ENCODE measurements at places on chromosomes 2 and 18.

- DNase-seq, result no peak
Observed at GRCh38 chr2:145597809-145598208, 1077.9 kb upstream of the ZEB2 start.

DNA sequence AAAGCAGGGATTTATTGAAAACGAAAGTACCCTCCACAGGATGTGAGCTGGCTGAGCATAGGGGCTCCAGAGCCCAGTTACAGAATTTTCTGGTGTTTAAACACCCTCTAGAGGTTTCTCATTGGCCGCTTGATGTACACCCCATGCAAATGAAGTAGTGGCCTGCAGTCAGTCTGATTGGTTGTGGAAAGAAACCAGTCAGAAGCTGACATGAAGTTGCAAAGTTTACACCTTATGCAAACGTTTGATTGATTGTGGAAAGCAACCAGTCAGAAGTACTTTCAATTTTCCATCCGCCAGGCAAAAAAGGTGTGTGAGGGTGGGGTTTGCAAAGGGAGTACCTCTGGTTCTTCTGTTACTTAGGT, 62.3 kb downstream of the VWA3B start:
- no peak for DNase-seq

GRCh38 chr2:72694715-72695496, 130.9 kb downstream of the EXOC6B start:
- no peak for DNase-seq

- no peak for DNase-seq
Observed at GRCh38 chr2:14272396-14273075, 360.0 kb upstream of the LRATD1 start.

GRCh38 chr2:37013315-37013641, 46.9 kb upstream of the STRN start:
- DNase-seq, result no peak

GRCh38 chr2:151543876-151544275, 134.2 kb downstream of the RIF1 start:
- no peak for DNase-seq

DNA sequence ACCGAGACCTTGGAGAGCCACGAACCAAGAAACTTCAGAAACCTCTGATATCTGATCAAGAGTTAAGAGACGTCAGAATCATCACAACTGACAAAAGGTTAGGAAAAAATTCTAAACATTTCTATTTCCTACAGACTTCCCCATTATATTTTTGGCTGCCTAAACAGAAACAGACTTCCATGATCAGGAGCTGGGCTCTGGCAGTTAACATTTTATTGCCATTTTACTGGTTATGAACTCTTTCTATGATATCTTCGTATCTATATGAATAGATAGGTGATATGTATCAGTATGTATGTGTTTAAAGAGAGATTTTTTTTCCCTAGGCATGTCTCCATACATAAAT, 31.1 kb upstream of the PPP1R1C start:
- no peak for DNase-seq

- DNase-seq, result no peak
Observed at GRCh38 chr2:121670181-121670580, 20.9 kb upstream of the CLASP1 start.

DNA sequence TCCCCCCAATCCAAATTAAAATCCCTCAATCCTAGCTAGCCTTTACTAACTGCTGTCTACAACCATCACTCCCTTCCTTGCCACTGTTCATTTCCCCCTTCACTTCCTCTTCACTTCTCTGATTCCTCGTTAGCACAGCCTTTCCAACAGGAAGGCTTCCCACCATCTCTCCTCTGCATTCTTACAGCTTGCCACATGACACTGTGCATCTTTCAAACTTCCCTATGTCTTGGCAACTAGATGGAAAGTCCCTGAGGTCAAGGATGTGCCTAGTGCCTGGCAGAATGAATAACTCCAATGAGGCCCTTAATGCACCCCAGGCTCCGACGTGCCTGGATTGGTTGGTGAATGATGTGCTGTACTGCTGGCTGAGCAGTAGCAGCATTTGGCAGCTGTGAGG, 15.2 kb downstream of the SAP130 start:
- DNase-seq, result no peak

DNA sequence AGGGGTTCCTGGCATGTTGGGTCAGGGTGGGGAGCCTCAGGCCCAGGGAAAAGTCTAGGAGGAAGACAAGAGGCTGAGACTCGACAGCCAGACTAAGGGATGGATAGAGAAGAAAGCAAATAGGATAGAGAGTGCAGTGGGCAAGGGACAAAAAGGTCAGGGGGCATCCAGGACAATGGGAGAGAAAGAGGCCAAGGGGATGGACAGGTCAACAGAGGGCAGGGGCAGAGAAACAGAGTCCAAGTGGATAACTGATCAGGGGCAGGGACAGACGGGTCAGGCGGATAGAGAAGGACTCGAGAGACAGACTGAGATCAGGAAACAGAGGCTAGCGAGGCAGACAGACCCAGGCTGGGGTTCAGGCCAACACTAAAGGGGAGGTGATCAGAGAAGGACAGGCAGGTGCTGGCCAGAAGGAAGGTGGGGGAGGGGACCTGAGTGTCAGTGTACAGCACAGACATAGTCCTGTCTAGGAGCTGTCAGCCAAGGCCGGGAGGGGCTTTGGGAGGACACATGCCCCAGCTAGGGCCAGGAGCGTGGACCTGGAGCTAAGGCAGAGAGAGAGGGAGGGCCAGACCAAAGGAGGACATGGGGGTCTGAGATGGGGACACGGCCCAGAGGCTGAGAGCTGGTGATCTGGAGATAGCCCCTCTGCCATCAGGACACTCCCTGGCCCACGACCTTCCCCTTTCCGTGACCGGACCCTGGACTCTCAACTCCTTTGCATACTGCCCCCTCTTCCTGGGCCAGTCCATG, 12.2 kb downstream of the ASIC4 start:
- no peak for DNase-seq

- no peak for DNase-seq
Observed at GRCh38 chr2:39741871-39742270, 37.2 kb downstream of the THUMPD2 start.

- DNase-seq, result no peak
Observed at GRCh38 chr2:129799036-129799958, 180.2 kb upstream of the RAB6C start.

DNA sequence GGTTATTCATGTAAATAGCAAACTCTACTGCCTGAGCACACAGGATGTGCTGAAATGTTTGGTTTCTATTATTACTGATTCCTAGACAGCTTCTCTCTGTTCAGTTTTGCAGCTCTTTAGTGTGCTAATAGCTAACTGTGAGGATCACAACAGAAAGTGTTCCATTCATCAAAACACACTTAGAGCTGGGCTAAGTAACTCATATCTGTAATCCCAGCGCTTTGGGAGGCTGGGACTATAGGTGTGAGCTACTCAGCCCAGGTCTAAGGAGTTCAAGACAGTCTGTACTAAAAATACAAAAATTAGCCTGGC, 63.2 kb downstream of the MOGAT1 start:
- no peak for DNase-seq

DNA sequence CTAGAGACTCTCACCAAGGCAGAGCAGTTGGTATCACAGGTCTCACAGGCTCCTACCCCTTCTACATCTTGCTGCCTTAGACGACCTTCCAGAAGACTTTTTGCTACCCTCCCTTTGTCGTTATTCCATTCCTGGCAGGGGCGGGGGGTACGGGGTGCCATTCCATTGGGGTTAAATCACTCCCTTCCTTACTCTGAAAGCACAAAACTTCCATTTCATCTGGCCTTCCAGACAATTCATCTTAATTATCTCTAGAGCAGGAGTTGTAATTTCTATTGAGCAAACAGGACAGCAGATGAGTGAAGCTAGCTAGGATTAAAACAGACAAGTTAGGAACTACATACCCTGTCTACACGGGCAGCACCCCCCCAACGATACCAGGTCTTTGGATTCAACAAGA, 276.2 kb upstream of the TANK start:
- no peak for DNase-seq

GRCh38 chr18:52499644-52500043, 159.6 kb downstream of the DCC start:
- peak; percentile 1 for DNase-seq

DNA sequence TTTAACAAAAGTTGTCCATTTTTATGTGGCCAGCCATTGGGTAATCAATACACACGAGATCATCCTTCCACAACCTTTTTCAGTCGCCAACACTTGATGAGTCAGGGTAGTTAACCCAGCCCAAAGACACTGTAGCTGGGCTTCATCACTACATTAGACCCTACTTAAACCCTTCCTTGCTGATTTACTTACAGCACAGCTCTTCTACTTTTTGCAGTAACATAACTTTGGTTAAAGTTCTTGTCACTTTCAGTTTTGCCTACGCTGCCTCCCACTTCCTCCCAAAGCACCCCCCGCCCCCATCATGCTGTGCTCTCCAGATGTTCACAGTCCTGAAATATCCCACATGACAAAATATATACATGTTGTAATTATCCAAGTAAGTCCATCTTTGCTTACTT, 103.6 kb downstream of the CDK15 start:
- no peak for DNase-seq

GRCh38 chr2:218839430-218839829, 7.8 kb upstream of the PRKAG3 start:
- peak; percentile 34 for DNase-seq

- DNase-seq, result no peak
Observed at GRCh38 chr2:230346921-230347533, 20.0 kb downstream of the SP140L start.

DNA sequence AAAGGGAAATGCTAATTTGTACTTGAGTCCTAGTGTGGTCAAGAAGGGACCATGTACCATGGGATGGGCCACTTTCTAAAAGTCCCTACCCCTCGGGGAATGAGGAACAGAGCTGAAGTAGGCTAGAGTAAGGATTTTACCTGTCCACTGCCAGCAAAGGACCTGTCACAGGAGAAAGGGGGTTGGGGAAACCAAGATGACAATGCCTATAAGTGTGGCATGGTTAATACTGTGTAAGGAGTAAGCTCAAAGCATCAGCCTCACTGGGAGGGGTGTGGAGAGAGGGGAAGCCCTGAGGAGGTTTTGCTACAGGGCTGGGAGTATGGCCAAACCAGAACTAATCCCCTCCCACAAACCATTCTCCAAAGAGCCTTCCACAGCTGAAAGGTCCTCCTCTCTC, 15.8 kb downstream of the GKN2 start:
- no peak for DNase-seq

- DNase-seq, result no peak
Observed at GRCh38 chr2:17541531-17541950, 1.0 kb downstream of the VSNL1 start.

DNA sequence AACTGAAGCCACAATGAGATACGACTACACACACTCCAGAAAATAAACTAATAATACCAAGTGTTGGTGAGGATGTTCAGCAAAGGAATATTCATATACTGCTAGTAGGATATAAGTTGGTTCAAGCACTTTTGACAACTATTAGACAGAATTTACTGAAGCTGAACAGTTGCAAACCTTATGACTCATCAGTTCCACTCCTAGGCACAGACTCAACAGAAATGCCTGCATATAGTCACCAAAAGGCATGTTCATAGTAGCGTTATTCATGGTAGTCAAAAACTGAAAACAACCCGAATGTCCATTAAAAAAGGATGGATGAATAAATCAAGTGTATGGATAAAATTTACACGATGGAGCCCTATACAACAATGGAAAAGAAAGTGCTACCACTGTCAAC, 232.0 kb downstream of the ANAPC1 start:
- no peak for DNase-seq

DNA sequence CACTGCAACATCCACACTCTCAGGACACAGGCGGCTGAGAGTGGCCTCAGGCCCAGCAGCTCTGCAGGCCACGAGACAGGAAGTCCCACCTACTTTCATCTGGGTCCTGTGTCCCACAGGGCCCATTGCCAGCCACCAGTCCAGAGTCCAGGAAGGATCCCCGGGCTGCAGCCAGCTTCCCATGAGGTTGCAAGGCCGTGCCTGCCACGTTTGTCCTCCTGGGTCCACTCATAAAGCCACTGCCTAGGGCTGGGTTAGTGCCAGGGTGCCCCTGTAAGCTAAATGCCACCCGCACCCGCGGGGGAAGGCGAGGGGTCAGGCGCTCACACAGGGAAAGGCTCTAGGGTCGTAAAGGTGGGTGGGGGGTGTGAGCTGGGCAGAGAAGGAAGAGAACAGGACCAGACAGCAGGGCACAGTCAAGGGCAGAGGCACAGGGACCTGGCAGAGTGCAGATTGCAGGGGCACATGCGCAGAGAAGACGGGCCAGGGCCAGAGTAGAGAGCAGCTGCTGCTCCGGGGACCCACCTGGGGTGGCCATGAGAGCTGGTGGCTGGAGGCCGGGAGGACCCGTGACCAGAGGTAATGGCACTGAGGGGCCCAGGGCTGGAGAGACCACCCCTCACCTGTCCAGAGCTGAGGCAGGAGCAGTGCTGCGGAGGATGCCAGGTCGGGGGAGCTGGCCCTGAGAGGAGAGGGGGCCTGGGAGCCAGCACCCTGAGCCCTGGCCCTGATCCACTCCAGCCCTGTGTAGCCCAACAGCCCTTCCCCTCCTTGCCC, 8.0 kb downstream of the AGXT start:
- no peak for DNase-seq

DNA sequence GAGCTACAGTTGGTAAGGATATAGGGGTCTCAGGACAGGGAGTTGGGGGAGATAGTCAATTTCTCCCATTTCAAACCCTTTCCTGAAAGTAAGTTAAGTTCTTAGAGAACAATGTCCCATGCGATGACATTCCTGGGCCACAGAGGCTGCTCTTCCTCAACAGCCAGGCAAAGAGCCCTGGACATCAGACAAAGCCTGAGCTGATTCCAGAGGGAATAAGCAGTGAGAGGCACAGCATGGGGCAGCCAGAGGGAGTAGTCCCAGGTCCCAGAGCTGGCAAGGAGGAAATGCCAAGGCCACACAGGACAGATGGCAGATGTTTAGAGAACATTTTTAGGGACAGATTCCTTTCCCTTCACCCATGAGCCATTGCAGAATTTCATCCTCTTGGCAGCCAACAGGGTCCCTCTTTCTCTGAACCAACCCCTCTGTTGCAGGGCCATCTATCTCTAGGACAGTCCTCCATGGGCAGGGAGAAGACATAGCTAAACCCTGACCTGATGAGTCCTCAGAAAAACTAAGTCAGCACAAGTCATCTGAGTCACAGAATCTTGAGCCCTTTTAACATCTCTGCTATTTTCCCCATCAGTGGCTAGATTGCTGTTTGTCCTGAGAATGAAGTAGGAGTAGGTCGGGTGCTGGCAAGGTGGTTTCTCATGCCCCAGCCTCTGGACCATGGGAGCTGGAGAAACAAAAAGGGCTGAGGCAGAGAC, 81.6 kb upstream of the STPG4 start:
- no peak for DNase-seq

DNA sequence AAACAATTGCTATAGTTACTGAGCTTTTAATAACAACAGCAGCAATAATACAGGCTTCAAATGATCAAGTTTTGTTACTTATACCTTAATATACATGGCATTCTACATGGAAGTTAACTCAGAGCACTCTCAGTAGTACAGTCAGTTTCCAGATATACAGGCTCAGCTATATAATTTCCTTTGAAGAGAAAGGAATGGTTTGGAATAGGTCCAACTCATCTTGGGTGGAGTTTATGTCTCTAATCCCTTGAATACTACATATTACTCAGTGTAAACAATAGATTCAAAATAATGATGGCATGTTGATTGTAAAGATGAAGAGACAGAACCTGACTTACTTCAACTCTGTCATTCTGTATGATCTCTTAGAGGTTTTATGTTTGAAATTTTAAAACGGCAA, 174.9 kb downstream of the EPHA4 start:
- peak; percentile 46 for DNase-seq
